ENCODE measurements at places on chromosomes 2 and 18.

DNA sequence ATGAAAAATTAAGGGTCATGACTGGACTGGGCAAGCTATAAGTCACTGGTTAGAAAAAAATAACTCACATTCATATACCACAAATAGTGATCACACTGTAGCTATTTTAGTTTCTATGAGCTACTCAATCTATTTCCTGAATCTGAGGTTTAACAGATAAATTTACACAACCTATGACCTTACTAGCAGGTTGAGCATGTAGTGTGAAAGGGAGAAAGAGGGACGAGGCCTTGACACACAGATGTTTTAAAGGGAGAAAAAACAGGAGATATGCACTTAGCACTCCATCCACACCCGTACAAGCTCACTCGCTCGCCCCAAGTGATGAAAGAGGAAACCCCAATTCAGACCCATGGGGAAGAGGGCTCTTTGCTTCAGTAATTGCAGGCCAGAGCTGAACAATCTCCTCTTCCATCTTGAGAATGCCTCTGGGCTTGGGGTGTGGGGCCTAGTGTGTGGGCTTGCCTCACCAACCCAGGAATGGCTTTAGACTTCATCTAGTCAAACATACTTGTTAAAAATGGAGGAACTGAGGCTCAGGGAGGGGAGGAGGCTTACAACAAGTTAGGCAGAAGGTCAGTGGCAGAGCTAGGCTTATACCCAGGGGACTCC, 10.7 kb downstream of the CYRIA start:
- no peak for DNase-seq

DNA sequence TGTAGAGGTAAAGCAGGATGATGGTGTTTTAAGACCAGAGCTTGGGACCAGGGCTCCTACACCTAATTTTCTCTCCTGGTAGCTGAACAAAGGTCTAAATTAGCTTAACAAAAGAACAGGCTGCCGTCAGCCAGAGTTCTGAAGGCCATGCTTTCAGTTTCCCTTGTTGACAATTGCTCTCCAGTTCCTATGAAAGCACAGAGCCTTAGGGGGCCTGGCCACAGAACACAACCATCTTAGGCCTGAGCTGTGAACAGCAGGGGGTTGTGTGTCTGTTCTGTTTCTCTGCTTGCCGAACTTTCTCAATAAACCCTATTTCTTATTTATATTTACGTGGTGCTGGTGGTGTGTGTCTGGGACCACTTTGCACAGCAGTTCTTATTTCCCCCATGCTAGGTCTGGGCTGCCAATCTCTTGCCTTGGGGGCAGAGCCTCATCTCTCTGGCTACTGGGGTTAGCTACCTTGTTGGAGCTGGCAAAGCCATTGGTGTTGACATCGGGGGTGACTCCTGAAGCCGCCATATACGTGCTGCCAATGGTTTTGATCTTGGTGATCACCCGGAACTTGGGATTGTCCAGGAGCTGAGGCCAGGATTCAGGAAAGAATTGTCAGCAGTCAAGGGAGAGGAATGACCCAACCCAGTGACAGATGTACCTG, 29.0 kb downstream of the CENPO start:
- DNase-seq: no peak

- DNase-seq: no peak
Measured at GRCh38 chr2:191244350-191244749, 854 bp upstream of the MYO1B start.

GRCh38 chr18:48816554-48816953, 134.2 kb downstream of the SMAD7 start:
- DNase-seq: no peak

DNA sequence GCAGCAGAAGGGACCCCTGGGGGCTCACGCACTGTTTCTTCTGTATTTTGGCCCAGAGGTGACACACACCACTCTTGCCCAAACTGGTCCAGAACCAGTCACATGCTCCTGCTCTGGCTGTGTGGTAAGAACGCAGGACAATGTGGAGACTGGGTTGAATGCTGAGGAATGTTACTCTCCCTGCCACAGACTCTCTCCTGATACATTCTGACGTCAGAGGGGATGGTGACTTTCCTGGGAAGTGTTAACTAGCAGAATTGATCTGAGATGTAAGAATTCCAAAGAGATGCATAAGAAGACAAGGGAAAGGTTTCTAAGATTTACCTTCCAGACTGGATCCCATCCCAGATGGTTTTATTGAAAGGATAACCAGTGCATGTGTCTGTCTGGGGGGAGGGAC, 100.8 kb downstream of the ASB1 start:
- DNase-seq: no peak

DNA sequence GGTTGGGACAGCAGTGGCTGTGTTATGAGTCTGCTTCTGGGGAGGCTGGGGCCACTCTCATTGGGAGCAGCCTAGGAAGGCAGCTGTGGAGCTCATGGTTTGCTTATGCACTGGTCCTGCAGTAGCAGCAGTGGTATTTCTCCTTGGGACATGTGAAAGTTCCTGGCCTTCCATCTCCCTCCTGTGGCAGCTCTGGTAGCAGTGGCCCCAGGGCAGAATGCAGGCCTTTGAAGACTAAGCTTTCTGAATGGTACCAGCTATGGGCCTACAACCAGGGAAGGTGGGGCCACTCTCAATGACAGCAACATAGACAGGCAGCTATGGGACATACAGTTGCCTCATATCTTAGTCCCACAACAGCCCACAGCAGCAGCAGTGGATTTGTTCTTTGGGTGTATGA, 117.3 kb upstream of the VWC2L start:
- DNase-seq: no peak

DNA sequence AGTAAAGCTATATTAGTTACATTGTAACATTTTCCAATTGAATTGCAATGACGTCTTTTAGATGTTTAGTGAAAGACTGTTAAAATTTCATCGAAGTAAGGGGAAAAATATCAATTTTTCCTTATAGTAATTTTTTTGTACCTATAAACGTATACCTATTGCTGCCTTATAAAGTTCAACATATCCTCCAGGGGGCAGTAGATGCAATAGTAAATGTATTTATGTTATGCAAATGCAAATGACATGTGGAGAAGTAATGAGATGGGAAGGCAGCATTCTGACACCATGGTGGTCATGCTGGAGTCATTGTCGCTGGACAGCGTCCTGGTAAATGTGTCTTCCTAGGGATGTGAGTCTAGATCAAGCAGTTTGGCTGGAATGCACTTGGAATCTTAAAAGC, 38.7 kb downstream of the MSTN start:
- DNase-seq: peak; percentile 27

- DNase-seq: no peak
Measured at GRCh38 chr2:181457741-181458425, 697 bp downstream of the ITGA4 start.

GRCh38 chr18:8703781-8704301, 1.5 kb upstream of the MTCL1 start:
- no peak for DNase-seq

GRCh38 chr18:79471046-79471445, 75.3 kb downstream of the NFATC1 start:
- DNase-seq: no peak

- DNase-seq: peak; percentile 83
Measured at GRCh38 chr18:75209129-75209950, at the start of gene PTGR3. Gene PTGR3 (minus strand): TSS chr18:75209139. CDS start chr18:75209058, 81 bp downstream.

GRCh38 chr2:138177693-138178092, 213.4 kb downstream of the HNMT start:
- DNase-seq: no peak

DNA sequence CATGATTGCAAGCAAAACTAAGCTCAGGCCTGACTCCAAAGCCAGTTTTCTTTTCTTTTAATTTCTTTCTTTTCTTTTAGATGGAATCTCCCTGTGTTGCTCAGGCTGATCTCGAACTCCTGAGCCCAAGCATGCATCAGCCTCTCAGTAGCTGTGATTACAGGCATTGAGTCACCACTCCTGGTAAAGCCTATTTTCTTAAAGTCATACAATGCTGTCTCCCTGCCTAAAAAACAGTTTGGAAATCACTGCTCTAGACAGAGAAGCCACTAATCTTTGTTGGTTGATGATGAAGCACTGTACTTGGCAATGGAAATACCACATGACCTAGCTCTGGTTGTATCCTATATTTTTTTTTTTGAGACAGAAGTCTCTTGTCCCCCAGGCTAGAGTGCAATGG, 33.1 kb upstream of the ZNF532 start:
- no peak for DNase-seq
